ENCODE measurements at places on chromosomes 12 and 14.

- DNase-seq = no peak
Observed at GRCh38 chr12:52832451-52832850, 1.7 kb downstream of the KRT79 start.

DNA sequence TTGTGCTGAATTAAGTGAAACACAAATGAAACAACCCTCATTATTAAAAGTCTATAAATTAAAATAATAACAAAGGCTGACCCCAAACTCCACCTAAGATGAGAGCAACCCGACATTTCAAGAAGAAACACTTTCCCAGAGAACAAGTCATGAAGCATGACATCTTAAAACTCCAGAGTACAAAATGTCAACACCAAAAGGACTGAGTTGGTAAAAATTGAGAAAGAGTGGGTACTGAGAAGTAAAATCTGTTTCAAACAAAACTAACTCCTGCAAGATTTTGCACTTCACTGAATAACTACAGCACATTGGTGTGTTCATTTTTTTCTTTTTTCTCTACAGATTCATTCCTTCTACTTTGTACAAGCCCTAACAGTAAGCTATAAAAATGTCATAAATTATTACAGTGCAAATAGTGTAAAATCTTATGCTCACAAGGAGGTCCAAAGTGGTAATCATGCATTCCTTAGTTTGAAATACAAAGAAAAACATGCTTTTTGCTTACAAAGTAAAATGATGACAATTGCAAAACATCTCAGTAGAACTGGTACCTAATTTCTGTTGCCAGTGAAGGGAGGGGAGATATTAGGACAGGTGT is 31.8 kb downstream of the SLC35F4 start:
- DNase-seq = no peak

DNA sequence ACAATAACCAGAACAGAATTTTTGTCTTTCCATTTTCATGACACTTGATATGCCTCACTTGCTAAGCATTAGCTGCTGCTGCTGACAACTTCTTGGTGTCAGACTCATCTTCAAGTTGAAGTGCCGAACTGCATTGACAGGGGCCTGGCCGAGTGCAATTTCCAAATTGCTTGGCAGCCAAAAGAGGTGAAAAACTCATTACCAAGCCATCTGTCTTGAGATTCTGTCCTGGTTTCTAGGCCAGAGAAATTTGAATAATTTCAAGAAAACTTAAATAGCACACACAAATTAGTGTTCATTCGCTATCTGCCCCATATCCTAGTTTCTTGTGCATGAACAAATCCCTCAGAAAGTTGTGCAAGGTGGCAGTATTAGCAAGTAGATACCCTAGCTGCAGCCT is 165.3 kb upstream of the RASSF8 start:
- DNase-seq = no peak

- DNase-seq = no peak
Observed at GRCh38 chr12:115335594-115335993, 651.6 kb upstream of the TBX3 start.

GRCh38 chr12:18907728-18908127 is 169.8 kb downstream of the CAPZA3 start:
- DNase-seq = no peak

- no peak for DNase-seq
Observed at GRCh38 chr12:4151362-4152121, 122.0 kb upstream of the CCND2 start.

- no peak for DNase-seq
Observed at GRCh38 chr14:26004342-26004741, 593.5 kb downstream of the NOVA1 start.

- no peak for DNase-seq
Observed at GRCh38 chr12:27754795-27755194, 25.2 kb upstream of the KLHL42 start.

DNA sequence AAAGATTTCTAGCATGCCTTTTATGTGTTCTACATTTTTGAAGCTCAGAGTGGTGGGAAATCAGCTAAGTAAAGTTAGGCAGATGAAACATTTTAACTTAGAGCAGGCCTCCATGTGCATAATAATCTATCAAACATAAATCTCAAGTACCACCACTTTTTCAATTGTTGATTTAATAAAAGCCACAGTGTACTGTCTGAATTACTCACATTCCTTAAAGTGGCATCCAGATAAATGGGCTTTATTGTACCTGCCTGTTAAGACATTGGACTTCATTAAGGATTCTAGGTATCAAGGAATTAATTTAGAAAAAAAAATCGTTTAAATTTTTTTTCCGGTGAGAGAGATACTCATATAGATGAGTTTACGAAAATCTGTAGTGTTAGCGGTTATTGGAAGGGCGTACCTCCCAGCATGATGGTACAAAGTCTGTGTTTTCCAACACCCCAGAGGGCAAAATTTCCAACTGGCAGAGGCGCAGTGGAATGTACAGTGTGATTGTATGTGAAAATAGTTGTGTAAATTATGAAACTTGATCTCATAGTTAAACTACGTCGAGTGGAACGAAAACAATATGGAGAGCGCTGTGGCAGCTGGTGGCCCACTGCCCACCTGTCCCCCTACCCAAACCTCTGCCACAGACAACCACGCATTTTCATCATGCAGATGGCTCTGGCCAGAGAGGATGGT is 25.0 kb downstream of the ELK3 start:
- DNase-seq = no peak

GRCh38 chr12:11978726-11979384 is 91.9 kb upstream of the BCL2L14 start:
- DNase-seq = no peak
